GM23248 (cell line): ENCODE measurements at places on chromosomes 2 and 18.

DNA sequence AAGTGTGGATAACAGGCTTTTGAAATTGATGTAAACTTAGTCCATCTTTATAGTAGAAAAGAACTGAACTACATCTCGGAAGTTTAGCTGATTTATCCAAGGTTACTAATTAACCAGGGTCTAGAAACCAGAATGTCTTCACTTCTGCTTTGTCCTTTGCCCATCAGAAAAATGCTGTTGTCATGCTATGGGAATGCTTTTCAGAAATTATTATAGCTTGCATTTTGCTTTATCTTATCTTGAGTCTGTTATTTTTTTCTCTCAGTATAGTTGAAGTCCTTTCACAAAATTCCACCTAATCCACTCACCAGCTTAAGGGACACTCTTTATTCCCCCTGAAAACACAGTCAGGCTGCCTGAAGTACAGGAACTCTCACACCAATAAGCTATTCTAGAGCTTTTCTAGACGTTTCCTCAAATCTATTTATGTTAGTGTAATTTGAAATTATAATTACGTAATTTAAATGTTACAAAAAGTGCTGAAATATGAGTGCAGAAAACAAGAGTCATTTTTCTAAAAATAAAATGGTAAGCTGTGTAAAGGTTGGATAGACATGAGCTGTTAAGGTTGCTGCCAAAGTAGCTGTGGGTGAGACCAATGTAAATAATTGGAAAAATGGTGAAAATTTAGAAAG, 456.3 kb downstream of the TGIF1 start:
- no peak for DNase-seq

GRCh38 chr2:257429-257828, 6.4 kb downstream of the SH3YL1 start:
- no peak for DNase-seq

DNA sequence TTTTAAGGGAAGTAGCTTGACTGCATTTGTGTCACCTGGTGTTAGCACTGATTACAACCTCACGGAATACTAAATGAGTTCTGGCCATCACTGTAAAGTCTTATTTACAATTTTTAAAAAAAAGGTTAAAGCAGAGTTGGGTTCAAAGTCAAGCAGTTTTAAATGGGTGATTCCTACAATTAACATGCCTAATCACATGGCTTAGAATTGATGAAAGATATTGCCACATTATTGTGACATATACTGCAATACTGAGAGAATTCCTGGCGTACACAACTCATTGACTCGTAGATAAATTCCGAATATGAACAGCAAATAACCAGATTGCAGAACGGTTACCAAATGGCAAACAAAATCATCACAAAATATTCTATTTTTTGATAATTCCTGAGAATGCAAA, 34.2 kb downstream of the ROCK2 start:
- DNase-seq: peak; percentile 29

DNA sequence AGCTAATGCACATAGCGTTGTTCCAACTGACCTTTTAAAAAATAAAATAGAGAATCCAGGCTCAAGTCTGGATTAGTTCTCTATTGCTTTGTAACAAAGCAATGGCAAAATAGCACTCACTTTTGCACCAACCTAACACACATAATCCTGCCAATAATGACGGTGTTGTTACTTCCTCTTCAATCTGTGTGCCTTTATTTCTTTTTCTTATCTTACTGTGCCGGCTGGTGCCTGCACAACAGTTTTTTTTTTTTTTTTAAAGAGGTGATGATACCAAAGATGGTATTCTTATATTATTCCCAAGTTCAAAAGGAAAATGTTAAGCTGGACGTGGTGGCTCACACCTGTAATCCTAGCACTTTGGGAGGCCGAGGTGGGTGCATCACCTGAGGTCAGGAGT, 3.4 kb downstream of the PLB1 start:
- DNase-seq: no peak

DNA sequence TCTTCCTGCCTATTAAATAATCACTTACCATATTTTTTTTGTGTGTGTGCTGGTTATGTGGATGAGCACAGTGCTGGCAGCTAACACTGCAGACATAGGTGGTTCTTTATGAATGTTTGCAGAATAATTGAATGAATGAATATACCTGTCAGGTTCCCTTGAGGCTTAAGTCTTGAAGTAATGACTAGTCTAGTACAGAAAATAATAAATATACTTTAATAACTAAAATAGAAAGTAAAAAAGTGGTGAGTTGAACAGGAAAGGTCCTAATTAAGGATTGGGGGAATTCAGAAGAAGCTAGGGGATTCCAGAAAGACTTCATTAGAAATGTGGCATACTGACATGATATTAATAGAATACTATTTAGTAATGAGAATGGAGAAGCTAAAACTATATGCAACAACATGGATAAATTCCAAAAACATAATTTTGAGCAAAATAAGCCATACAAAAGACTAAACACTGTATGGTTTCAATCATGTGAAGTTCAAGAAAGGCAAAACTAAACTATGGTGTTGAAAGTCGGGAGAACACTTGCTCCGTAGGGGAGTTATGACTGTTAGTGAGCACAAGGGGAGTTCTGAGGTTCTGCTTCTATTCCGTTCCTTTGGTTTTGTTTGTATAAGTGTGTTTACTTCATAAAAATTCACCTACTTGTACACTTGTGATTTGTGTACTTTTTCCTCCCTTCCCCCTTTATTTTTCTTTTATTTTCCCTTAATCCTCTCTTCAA, 464.6 kb downstream of the MTX2 start:
- DNase-seq: no peak

- no peak for DNase-seq
These were observed 15.4 kb upstream of the PPP1R1C start for GRCh38 chr2:181970160-181970794.

GRCh38 chr2:158529379-158530259, 72.9 kb downstream of the PKP4 start:
- DNase-seq: peak; percentile 75

DNA sequence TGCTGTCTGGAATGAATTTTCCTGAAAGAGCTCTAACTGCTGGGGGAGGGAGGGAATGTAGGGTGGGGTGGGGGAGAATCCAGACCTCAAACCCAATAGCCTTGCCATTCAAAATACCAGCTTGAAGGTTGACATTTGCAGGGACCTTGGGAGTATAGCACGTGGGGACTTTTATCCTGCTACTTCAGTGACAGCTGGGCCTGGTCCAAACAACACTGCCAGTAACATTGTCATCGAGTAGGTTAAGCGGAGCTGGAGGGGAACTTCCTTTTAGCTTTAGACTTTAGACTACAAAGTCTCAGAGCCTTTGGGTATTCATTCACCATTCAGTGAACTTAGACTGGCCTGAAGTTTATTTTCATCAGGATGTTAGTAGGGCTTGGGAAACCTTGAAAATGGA, 248.7 kb downstream of the MEIS1 start:
- no peak for DNase-seq

- peak; percentile 54 for DNase-seq
These were observed 2.4 kb downstream of the ITGA4 start for GRCh38 chr2:181459621-181460021.

- peak; percentile 49 for DNase-seq
These were observed 15.6 kb upstream of the PPP1CB start for GRCh38 chr2:28736034-28736433.

GRCh38 chr18:13461936-13462335, 243.4 kb downstream of the LDLRAD4 start:
- no peak for DNase-seq
